Activated B cell treated with CpG ODN at 0.5 μM for 24 hours (primary cell): ENCODE measurements at places on chromosomes 4 and X.

DNA sequence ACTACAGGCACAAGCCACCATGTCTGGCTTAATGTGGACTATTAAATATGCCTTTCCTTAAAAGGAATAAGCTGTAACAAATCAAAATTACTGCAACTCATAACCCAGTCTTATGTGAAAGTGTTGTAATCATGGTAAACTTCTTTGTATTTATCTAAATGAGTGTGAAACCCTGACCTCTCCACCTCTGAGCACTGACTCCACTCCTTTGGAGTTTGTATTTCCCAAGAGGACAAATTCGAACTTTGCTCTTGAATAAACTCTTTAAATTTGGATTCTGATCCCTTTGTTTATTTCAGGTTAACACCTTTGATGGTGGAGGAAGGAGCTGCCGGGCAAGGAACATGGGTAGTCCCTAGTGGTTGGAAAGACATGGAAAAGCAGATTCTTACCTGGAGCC is 48.3 kb upstream of the FAM9A start:
- no peak for DNase-seq

DNA sequence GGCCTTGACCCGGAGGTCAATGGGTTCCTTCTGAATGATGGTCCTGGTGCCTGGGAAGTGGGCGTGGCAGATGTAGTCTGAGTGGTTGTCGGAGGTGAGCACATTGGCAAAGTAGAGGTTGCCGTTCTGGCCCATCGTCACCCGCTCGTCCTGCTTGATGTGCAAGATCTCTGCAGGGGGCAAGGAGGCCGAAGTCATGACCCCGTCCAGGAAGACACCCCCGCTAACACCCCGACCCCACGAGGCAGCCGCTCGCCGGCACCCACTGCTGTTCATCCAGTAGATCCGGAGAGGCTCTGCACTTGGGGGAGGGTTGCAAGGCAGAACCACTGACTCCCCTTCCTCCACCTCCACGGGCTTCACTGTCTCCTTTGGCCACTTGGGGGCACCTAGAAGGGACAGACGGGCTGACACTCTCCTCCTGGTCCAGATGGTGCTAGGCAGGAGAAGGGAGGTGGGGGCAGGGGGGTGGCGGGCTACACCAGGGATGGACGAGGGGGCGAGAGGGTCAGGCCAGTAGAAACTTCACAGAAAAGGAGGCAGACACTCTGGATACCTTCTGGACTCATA is 15.1 kb downstream of the L1CAM start:
- DNase-seq, result no peak

DNA sequence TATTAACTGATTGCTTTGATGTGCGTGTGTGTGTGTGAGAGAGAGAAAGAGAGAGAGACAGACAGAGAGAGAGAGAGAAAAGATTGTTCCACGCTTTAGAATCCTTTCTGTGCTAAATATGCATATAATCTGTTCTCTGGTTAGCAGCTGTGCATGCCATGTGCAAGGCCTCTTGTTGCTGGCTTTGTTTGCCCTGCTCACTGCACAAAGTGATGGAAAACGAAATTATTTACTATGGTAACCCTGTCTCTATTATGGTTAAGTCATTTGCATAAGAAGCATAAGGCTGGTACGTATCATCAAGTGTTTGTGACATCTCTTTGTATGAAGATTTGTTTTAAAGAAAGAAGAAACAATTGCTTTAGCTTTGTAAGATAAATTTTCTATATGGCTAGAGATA is 190.2 kb upstream of the POF1B start:
- DNase-seq, result no peak

DNA sequence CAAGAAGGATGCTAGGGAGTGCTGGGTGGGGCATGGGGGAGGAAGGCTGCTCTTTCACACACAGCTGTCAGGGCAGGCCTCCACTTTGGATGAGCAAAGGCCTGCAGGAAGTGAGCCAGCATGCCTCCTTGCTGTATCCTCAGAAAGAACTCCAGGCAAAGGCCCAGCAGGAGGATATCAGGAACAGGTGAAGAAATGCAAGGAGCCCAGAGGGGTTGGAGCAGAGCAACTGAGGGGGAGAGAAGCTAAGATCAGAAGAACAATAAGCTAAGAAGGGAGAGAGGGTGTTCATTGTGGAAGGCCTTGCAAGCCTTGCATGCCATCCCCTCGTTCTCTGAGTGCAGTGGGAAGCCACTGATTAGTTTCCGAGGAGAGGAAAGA is 115.1 kb downstream of the CAMK2D start:
- DNase-seq, result no peak

DNA sequence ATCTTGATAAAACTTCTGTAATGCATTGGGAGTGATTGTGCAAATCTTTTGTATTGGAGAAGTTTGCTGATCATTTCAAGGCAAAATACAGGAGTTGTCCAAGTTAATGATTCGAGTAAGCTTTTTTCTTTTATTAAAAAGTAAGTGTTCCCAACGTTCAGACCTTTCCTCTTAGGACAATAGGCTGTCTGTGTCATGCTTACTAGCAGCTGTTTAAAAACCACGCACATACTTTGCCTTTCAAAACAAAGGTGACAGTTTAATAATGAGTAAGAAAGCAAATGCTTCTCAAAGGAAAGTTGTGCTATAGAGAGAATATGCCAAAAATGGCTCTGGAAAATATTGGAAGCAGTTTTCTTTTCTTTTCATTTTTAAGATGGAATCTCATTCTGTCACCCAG is 11.2 kb downstream of the TRAPPC11 start:
- no peak for DNase-seq

- no peak for DNase-seq
Measured at GRCh38 chr4:57055886-57056285, 54.3 kb downstream of the IGFBP7 start.

GRCh38 chr4:42855779-42856178 is 36.7 kb upstream of the GRXCR1 start:
- DNase-seq, result no peak

DNA sequence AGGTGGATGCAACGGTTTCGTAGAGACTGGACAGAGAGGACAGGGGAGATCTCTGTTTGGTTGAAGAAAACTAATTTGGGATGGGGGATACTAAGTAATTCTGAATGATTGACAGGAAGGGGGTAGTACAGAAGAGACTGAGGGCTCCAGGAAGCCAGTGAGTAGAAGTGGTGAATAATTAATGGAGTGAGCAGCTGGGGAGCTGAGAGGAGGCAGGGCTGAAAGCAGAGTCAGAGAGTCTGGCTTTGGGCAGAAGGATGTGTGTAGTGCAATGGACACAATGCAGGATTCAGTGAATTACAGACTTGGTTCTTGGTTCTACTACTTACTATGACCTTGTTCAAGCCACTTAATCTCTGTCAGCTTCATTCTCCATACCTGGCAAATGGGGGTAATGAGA is 161.7 kb downstream of the RBMX2 start:
- DNase-seq, result no peak

DNA sequence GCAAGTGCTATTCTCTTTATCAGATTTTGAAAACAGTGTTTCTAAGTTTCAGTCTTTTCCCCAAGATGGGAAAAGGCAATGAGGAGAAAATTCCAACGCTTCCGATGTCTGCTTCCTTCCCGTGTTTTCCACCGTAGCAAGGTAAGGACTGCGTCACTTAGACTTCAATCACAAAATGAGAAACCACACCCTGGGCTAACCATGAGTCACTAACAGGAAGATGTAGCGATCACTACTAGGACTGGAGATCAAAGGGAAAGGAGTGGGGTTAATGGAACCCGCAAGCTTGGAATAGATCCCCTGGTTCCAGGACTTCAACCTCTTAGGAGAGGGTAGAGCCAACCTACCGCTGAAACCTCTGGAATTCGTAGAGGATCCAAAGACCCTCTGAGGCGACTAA is 250.7 kb upstream of the ZFP42 start:
- no peak for DNase-seq

DNA sequence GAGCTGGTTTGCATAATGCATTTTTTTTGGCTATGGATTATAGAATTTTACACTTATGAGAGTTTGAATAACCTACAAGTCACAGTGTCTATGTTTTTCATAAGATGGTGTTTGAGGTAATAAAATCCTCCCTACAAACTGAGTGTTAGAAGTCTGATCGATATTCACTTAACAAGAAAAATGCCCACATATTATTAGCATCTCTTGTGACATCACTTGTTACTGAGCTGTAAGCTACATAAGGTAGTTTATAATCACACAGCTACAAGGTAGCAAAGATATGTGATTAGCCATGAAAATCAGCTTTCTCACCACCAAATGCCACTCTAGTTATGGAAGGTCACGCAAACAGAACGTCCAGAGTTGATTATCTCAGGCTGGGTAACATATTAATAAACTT is 669.6 kb downstream of the PCDH18 start:
- DNase-seq, result no peak

- DNase-seq, result no peak
Measured at GRCh38 chrX:84153538-84153937, 34.5 kb downstream of the RPS6KA6 start.

DNA sequence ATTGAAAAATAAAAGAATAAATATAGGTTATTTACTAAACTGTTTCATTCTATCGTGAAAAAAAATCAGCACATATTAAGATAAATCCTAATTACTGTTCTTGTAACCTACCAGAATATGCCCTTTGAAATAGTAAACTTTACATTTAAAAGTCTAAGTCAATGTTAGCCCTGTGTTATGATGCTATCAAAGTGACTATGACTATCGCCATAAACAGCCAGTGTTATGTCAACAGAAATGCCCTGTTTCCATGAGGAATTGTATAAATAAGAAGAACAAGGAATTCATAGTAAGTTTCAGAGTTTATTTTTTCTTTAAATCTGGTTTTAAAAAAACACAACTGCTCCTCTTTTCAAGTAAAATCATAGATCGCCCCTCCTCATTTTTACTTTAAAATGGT is 11.4 kb downstream of the NR3C2 start:
- DNase-seq, result no peak

DNA sequence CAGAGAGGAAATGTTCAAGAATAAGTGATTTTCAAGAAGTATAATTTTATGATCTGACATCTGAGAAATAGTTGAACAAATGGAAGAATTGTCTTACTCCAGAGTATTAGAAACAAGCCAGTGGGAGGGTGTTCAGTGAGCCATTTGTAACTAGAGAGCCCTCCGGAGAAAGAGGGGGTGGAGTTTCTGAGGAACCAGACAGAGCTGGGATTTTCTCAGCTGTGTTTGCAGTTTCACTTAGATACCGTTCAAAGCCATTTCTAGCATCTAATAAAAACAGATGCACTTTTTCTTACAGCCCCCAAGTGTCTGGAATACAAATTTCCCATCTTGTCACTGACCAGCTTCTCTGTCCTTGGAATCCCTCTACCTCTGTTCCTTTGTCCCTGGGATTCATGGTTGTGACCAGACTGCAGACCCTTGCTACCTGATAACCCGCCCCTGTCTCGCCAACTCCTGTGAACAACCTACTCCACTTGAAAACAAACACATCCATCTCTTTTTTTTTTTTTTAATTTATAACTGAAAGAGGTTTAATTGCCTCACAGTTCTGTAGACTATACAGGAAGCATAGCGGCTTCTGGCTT is 132.8 kb upstream of the KLF3 start:
- DNase-seq, result no peak

GRCh38 chrX:137565318-137565904 is 516 bp upstream of the ZIC3 start:
- DNase-seq, result no peak

GRCh38 chr4:38279077-38279476 is 318.9 kb downstream of the PTTG2 start:
- no peak for DNase-seq

- no peak for DNase-seq
Measured at GRCh38 chr4:38254825-38255224, 294.6 kb downstream of the PTTG2 start.

DNA sequence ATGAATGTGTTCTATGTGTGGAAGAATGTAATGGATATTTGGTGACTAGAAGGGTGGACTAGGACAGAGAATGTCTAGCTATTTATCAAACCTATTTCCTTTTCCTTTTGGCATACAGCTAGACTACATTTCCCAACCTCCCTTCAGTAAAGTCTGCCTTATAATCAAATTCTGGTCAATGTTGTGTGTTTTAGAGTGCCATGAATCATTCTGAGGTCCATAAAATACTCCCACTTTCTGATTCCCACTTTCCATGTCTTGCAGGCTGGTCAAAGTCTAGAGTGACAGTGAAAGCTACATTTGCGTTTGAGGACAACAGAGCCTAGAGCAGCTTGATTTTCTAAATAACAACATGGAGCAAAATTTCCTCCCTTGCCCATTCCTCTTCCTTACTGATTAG is 217.2 kb downstream of the UGT8 start:
- no peak for DNase-seq

- DNase-seq, result no peak
Measured at GRCh38 chr4:180558427-180558826, 1684.8 kb upstream of the TENM3 start.

GRCh38 chr4:36638273-36638811 is 356.9 kb downstream of the DTHD1 start:
- no peak for DNase-seq

GRCh38 chr4:101027721-101028120 is 319.6 kb downstream of the PPP3CA start:
- no peak for DNase-seq

GRCh38 chr4:5611750-5612149 is 96.6 kb downstream of the EVC2 start:
- no peak for DNase-seq

DNA sequence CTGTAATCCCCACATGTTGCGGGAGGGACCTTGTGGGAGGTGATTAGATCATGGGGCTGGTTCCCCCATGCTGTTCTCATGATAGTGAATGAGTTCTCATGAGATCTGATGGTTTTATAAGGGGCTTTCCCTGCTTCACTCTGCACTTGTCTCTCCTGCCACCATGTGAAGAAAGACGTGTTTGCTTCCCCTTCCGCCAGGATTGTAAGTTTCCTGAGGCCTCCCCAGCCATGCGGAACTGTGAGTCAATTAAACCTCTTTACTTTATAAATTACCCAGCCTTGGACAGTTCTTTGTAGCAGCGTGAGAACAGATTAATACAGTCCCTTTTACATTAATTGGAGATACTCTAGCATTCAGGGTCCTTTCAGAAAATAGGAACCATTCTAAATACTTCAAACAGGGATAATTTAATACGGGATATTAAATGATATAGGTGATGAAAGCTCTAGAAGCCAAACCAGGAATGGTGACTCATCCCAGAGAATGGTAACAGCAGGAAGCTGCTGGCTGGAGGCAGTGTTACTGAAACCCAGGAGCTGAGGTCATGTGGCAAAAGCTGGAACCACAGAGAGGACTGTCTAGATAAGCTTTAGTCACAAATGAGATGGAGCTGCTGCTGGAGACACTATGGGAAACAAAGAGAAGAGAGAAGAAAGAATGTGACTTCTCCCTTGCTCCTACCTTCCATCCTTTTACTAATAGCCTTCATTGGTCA is 57.3 kb downstream of the GSTCD start:
- no peak for DNase-seq

GRCh38 chr4:111267786-111268185 is 644.9 kb upstream of the PITX2 start:
- no peak for DNase-seq
